Stimulated activated CD4-positive, alpha-beta T cell treated with anti-CD3 and anti-CD28 coated beads, Interleukin-1b, Interleukin-23, amount 100 ng/mL, for 1 hour (primary cell): ENCODE measurements at places on chromosomes 2 and 18.

DNA sequence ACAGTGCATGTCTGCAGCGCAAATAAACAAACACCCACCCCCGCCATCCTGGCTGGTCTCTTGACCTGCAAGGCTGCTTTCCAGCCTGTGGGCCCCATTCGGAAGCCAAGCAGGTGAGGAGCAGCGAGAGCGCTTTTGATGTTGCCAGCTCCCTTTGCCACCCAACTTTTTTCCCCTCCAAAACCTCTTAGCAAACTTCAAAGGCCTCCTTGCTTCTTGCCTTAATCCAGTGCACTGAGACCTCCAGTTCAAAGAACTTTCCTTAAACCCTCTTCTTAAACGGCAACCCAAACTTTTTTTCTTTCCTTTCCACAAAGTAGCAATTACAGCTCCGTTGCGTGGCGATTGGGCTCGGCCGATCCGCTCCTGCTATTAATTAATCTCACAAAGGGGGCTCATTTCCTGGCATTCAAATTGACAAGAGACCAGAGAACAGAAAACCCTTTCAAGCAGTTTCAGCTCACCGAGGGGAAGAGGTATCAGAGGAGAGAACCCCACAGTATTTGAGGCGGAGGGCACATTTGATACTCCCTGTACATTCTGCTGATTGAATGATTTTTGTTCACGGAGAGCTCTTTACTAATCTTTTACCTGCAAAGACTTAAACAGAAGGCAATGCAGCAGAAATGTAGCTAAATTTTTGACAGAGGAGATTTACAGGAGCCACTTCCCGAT, 531.4 kb downstream of the TMEM182 start:
- no peak for DNase-seq

GRCh38 chr2:177329064-177329463, 63.5 kb upstream of the AGPS start:
- no peak for DNase-seq

DNA sequence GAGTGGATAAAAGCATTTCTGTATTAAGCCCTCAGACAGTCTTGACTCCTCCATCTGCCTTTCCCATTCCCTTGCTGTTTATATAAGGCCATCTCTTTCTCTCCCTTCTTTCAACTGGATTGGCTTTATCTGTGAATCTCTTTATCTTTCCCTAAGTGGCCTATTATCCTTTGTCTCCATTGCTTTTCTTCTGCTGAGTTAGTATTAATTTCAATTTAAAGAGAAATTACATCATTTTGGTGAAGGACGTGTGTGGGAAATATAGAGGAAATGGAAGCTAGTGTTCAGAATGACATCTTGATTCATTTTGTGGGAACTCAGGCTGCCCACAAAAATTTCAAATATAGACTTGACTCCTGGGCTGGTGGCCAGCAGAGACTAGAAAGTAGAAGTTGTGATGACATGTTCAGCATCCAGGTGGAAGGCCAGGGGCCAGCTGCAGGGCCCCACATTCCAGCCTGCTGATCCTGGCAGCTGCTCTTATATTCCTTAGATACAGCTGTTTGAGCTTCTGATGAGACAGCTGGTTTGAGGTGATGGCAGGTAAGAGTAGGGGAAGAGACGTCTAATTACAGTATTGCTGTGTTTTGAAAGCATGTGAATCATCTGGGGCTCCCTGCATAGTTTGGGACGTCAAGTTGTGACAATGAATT, 52.3 kb downstream of the DIS3L2 start:
- DNase-seq = no peak

DNA sequence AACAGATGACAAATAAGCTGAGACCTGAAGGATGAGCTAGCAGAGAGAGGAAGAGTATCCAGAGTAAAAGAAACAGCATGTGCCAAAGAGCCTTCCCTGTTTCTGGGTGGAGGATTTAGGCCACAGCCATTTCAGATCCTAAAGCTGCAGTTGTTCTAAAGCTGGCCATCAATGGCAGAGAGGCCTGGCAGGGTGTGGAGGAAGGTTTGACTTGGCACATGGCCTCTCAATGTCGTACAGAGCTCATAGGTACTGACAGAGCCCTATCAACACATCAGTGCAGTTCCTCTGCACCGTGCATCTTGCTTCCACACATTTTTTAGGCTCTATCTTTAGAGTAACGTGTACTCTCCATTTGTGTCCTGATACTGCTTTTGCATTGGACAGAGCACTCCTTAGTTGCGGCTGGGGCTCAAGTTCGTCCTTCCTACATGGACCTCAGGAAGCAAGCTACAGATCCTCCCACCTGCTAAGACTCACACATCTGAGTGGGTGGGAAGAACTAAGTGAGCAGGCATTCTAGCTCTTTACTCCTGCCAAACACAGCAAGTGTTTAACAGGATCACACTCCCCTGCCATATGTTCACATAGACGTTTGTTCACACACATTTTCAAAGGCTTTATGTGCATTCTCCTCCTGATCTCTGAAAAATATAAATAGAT, 3.0 kb upstream of the CHMP3 start:
- no peak for DNase-seq
